ENCODE measurements at places on chromosomes 3 and 15.
A peak's percentile ranks its signal among the peaks of the same experiment; 100 is the strongest.

DNA sequence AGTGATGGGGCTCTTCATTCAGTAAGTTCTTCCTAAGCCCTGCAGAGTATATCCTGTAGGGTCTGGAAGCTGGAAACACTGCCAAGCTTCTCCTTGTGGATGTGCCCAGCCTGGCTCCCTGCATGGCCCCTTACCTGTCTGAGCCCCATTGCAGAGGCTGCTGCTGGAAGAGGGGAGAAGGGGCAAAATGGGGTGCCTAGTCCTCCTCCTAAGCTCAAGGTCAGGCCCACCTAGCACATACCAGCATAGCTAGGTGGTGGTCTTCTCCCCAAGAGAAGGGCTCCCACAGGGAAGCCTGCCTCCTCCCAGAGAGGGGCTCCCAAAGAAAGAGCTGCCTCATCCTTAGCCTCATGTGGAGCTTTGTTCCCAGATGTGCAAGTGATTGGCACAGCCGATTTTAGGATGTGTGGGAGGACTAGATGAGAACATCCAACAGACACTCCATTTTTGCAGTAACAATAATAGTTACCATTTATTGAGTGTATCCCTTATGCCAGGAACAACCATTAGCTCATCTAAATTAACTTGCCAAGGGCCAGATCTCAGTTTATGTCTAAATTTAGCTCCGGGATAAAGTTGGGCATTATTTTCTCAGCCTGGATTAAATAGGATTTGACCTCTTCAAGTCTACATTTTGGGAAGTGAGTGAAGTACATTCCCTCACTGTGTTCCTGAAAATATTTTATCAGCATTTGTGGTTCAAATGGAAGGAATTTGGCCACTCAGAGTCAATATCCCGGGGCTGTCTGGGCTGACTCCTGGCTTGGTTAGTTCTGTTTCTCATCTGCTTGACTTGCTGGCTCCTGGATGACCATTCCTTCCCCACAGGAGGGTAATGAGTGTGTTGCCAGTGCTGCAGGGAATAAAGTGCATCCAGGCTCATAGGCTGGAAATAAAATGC, 291.1 kb upstream of the ROPN1 start:
- no peak for DNase-seq

- no peak for DNase-seq
These were observed 1.8 kb downstream of the YEATS2 start for GRCh38 chr3:183699238-183699947.

DNA sequence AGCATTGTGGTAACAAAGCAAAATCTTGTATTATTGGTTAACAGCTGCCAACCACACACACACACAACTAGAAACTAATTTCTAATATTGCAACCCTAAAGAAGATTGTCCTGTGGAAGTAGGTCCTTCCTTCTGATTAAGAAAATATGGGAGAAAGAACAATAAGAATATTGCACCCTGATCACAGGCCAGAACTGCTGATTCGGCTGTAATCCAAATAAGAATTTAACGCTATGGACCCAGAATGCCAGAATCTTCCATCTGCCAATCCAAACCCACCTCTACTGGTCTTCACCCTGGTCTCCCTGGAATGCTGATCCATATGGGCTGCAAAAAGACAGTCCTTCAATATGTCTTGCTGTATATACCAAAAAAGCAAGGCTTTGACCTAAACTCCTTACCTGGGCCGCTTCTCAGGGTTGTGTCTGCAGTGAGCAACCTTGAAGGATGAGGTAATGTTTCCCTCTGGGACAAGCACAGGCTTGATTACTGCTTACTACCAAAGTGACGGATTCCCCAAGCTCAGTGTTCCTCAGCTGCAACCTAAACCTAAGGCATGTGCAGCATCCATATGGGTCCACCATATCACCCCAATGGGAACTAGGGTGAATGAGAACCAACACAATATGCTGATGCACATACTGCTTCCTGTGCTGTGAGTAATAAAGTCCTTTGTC, 8.0 kb downstream of the CCDC14 start:
- DNase-seq: no peak

DNA sequence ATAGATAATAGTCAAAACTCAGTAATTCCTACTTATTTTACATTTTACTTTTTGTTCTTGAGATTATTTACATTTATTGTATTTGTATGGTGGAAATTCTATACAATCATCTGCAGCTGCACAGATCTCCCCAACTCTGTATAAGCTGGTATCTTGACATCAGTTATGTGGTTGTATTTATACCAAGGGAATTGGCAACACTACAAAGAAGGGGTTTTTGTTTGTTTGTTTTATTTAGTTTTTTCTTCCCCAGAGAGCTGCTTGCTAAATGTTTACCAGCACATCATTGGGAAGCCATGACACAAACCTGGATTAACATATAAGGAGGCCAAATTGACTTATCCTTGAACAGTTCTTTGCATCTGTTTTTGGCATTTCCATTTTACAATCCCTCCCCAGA, 389.2 kb upstream of the KCNMB2 start:
- DNase-seq: no peak

- DNase-seq: no peak
These were observed 21.8 kb upstream of the APEH start for GRCh38 chr3:49652218-49652902.

DNA sequence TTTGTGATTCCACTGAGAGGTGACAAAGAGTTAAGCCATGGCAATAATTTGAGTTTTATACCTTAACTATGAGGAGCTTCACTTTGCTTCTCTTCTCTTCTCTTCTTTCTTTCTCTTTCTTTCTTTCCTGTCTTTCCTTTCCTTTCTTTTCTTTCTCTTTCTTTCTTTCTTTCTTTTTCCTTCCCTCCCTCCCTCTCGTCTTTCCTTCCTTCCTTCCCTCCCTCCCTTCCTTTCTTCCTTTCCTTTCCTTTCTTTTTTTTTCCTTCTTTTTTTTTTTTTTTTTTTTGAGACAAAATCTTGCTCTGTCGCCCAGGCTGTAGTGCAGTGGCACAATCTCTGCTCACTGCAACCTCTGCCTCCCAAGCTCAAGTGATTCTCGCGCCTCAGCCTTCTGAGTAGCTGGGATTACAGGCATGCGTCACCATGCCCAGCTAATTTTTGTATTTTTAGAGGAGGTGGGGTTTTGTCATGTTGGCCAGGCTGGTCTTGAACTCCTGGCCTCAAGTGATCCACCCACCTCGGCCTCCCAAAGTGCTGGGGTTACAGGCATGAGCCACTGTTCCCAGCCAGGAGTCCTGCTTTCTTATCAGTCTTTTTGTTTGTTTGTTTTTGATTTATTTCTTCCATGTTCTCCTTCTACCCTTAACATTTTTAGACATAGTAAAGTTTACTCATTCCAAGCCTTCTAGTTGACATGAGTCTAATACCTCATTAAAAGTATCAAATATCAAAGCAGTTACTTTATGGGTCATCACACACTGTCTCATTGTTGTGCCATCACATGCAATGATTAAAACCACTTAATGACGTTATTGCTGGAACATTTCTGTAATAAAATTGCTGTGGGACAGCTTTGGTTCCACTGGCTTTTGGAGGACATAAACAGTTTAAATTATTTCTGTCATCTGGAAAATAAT, 29.9 kb downstream of the SLC49A4 start:
- DNase-seq: no peak

DNA sequence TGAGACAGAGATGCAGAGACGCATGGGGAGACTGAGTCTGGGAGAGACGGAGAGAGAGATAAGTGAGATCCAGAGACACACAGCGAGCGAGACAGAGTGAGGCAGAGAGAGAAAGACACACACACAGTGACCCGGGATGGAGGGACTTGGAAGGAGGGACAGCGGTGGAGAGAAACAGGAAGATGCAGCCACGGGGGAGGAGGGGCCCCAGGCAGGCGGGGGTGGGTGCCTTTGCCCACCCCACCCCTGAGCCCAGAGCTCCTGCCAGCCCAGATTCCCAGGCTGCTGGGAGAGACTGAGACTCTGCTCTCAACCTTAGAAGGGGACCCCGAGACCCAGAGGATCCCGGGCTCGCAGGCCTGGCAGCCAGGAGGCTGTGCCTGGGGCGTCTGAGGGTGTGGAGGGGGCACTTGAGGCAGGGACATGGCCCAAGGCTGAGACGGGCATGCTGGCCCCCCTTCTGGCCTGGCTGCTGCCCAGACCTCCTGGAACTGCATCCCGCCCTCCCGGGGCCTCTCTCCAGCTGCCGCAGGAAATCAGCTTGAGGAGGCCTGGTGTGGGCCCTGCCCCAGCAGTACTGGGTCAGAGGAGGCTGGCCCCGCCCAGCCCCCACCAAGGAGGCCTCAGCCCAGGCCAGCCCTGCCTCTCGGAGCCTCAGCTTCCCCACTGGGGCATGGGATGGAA, 18.1 kb downstream of the H1-8 start:
- DNase-seq: no peak

GRCh38 chr3:61015408-61015807, 235.8 kb downstream of the FHIT start:
- no peak for DNase-seq

GRCh38 chr3:159432682-159433340, 555.8 kb upstream of the IL12A start:
- DNase-seq: no peak

GRCh38 chr15:90512981-90513380, 16.7 kb upstream of the CRTC3 start:
- peak; percentile 59 for DNase-seq

GRCh38 chr3:15284121-15284889, 48.1 kb downstream of the SH3BP5 start:
- DNase-seq: no peak

GRCh38 chr3:69409831-69410230, 23.9 kb upstream of the FRMD4B start:
- DNase-seq: no peak

- no peak for DNase-seq
These were observed 30.4 kb downstream of the LSM3 start for GRCh38 chr3:14208977-14209394.
